Keratinocyte (primary cell): ENCODE measurements at places on chromosomes 7 and 10.

GRCh38 chr10:132322586-132323048 is 9.4 kb upstream of the LRRC27 start:
- no peak for DNase-seq

DNA sequence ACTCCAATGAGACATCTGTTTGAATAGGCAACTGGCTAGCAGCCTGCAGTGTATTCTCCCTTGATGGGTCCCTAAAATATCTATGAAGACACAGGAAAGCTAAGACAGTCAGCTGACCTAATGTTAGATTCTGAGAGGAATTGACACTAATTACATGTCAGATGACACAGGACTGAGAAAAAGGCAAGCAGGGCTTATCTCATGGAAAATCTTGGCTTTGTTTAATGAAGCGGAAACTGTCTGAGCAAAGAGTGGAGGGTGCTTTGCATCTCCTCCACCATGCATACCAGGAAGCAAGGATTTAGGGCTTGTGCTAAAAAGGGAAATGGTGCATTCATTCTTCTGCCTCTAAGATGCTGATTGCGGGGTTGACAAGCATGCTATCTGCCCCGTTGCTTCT is 135.5 kb upstream of the GLI3 start:
- no peak for DNase-seq

DNA sequence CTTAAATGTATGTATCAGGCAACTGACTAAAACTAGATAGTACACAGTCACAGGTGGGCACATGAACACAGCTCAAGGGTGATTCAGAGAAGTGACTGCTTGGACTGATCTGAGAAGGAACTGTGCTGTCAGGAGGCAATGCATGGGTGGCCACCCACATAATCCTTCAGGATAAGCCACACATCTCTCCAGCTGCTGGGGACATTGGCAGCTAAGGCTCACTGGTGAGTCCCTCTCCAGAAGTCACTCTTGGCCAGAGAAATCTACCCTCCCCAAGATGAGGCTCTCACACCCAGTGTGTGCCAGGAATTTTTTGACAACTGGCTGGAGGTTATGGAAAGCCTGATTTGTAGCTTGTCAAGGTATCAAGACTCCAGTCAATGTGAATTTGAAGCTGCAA is 302.4 kb upstream of the NEBL start:
- no peak for DNase-seq

DNA sequence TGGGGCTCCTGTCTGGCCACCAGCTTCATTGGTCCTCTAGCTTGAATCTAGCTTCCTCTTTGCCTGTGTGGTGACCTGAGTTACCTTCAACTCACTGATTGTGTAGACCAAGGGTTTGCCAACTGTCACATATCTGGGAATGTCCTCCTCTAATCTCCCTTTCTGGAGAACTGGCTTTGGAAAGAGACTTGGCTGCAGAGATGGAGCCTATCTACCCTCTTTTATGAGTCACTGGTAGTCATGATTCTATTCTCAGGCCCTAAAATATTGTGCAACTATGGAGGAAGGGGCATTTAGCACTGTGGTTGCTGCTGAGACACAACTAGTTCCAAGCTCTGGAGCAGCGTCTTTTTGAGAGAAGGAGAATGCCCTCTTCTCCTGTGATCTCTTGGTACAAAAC is 691.3 kb downstream of the KCNMA1 start:
- DNase-seq = no peak

- no peak for DNase-seq
Observed at GRCh38 chr10:61151059-61151458, 207.1 kb upstream of the RHOBTB1 start.

GRCh38 chr10:47021850-47022249 is 110.6 kb downstream of the PTPN20 start:
- no peak for DNase-seq

DNA sequence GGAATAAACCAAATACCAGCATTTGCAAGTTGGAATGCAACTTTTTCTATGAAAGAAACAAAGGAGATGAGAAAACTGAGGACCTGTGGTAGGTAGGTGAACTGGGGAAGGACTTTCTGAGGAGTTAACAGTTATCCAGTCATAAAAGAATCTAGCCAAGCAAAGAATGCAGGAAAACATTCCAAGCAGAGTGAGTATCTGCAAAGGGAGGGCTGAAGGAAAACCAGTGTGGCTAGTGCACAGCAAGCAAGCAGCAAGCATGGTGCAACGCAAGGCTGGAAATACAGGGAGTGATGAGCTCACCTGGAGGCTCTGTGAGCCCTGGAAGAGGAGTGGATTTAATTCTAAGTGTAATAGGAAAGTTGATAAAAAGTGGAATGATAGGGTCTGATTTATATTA is 44.0 kb downstream of the RTKN2 start:
- DNase-seq = no peak

GRCh38 chr7:2195400-2196246 is 37.1 kb downstream of the MAD1L1 start:
- peak; percentile 48 for DNase-seq

- no peak for DNase-seq
Observed at GRCh38 chr7:35315517-35315916, 61.6 kb upstream of the TBX20 start.

DNA sequence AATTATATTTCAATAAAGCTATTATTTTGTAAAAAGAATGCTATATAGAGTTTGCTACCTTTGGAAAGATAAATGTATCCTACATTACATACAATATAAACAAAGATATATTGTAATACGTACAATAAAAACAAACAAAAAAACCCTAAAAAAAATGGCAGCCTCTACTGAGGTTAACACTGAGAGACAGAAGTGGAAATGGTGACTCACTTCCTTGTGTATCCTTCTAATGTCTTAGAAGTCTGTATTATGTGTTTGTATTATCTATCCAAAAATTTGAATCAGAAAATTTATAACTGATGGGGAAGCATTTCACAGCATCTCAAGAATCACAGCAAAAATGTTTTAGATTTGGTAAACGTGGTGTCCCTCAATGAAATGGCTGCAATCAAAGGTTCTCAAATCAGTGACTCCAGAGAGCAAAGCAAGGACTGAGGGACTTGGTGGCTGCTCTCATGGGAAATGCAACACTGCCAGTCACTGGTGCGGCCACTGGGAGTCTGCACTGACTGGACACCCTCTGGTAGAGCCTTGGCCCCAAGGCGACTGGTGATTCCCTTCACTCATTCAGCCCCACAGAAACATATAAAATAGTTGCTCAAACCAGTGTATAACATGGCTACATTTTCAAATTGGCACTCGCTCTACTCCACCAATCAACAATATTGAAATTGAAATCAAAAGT is 53.8 kb downstream of the PANK1 start:
- DNase-seq = no peak

GRCh38 chr7:135970682-135971365 is 6.3 kb downstream of the MTPN start:
- DNase-seq = no peak

GRCh38 chr7:42493436-42494198 is 256.6 kb upstream of the GLI3 start:
- no peak for DNase-seq

- DNase-seq = no peak
Observed at GRCh38 chr7:80830010-80830409, 88.8 kb downstream of the SEMA3C start.
